ENCODE measurements at places on chromosomes 5 and 9.

DNA sequence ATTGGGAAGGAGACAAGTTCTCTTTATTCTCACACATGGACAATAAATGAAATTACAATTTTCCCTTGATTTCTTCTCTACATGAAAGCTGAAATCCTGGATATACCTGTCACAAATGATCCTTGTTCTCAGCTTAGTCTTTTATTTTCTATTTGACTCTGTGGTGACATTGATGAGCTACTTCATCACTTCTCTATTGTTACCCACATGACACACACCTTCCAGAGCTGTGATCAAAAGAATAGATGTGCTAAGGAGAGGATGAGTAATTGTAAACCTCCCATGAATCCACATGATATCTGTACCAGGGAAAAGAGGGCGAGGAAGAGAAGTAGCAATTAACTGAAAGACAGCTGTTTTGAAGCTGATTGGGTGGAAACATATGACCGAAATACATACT lies 102.0 kb downstream of the CAVIN4 start:
- DNase-seq: no peak
- H3K36me3 ChIP-seq: no peaks in the 10 kb centered on the region
- H3K27me3 ChIP-seq: peaks cover 1% of the 10 kb centered on the region
- H3K4me1 ChIP-seq: no peaks in the 10 kb centered on the region
- no peak overlapping the region for H3K27ac ChIP-seq

- peak overlapping the region; percentile 88 for H3K27ac ChIP-seq
- peaks cover 50% of the 10 kb centered on the region for H3K4me1 ChIP-seq
- no peak for DNase-seq
- H3K36me3 ChIP-seq: peaks cover 16% of the 10 kb centered on the region
- no peaks in the 10 kb centered on the region for H3K27me3 ChIP-seq
These were observed 464 bp downstream of the CEMIP2 start for GRCh38 chr9:71767776-71768321.

DNA sequence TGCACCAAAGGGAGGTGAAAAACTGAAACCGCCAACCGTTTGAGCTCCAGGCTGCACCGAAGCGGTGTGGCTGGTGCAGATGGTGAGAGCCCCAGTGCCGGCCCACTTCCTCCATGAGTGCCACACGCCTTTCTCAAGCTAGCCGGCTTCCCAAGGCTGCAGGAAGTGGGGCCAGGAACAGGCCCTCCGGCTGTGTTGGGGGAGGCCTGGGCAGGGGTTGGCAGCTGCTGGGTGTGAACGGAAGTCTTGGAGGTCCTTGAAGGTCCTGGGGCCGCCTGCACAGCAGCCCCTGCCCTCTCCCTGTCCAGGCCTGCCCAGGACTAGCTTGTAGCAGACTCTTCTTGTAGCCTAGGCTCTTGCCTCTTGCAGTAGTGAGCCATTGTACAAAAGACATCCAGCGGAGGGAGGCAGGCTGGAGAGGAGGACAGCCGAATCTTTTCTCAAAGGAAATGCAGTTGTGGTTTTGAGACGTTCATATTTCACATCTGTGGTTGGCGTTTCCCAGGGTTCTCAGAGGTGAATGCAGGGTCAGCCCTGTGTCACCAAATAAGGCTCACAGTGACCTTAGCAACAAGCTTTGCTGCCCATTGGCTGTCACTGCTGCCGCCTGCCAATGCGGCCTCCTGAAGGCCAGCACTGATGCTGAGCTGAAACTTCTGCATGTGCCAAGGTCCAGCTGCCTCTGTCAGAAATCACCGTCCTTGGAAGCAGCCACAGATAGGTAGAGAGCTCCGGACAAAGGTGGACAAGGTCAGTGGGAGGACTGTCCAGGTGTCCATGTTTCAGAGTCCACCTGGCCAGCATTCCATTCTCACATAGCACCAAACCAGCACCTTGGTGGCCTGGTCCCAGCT lies 23.9 kb downstream of the IRF1 start:
- H3K27ac ChIP-seq: peak overlapping the region; percentile 82
- H3K36me3 ChIP-seq: peaks cover 41% of the 10 kb centered on the region
- peak; percentile 77 for DNase-seq
- peaks cover 83% of the 10 kb centered on the region for H3K4me1 ChIP-seq

GRCh38 chr5:77791356-77791755 lies 15.2 kb upstream of the TBCA start:
- peaks cover 14% of the 10 kb centered on the region for H3K27me3 ChIP-seq
- H3K36me3 ChIP-seq: no peaks in the 10 kb centered on the region
- no peak for DNase-seq
- H3K4me1 ChIP-seq: no peaks in the 10 kb centered on the region

- no peaks in the 10 kb centered on the region for H3K27me3 ChIP-seq
- H3K27ac ChIP-seq: no peak overlapping the region
- no peaks in the 10 kb centered on the region for H3K4me1 ChIP-seq
These were observed 129.4 kb downstream of the FBN2 start for GRCh38 chr5:128408622-128409021.

DNA sequence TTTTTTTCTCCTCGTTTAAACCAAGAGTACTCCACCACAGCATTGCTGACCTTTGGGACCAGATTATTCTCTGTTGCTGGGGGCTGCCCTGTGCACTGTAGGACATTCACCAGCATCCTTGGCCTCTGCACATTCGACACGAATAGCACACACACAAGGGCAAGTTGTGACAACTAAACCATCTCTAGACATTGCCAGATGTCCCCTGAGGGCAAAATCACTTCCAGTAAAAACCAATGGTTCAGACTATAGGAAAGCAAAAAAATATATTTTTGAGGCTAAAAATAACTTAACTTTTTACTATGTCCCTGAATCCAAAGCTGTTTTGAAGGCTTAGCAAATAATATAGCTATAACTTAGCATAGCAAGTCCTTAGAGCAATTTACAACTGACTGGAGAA lies 65.9 kb downstream of the SEMA5A start:
- no peaks in the 10 kb centered on the region for H3K36me3 ChIP-seq
- no peak for DNase-seq
- no peaks in the 10 kb centered on the region for H3K4me1 ChIP-seq
- H3K27ac ChIP-seq: no peak overlapping the region

- H3K4me3 ChIP-seq: no peak overlapping the region
- peaks cover 12% of the 10 kb centered on the region for H3K27me3 ChIP-seq
- DNase-seq: no peak
These were observed 164.3 kb upstream of the CLINT1 start for GRCh38 chr5:158023266-158023665.

DNA sequence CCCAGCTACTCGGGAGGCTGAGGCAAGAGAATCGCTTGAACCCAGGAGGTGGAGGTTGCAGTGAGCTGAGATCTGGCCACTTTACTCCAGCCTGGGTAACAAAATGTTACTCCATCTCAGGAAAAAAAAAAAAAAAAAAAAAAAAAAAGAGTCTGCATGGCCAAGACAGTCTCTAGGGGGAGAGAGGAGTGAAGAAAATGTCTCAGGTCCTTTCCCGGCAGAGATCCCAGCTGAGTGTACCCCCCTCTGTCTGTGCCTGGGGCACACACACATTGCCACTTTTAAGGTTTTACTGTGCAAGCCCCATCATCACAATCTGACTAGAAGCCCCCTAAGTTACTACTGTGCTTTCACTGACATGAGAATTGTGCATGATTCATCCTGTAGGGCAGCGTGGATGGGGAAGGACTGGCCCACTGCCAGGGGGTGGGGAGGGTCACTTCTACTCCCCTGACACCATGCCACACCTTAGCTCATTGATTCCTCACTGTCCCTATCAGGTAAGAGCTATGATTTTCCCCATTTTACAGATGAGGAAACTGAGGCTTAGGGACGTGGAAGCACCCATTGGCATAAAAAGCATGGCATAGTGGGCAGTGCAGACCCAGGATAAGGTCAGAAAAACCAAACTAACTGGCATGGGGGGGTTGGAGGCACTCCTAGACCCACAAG lies 102.3 kb upstream of the LARP1 start:
- H3K27ac ChIP-seq: no peak overlapping the region
- peaks cover 6% of the 10 kb centered on the region for H3K4me1 ChIP-seq
- H3K36me3 ChIP-seq: no peaks in the 10 kb centered on the region
- H3K27me3 ChIP-seq: peaks cover 4% of the 10 kb centered on the region
- DNase-seq: no peak

DNA sequence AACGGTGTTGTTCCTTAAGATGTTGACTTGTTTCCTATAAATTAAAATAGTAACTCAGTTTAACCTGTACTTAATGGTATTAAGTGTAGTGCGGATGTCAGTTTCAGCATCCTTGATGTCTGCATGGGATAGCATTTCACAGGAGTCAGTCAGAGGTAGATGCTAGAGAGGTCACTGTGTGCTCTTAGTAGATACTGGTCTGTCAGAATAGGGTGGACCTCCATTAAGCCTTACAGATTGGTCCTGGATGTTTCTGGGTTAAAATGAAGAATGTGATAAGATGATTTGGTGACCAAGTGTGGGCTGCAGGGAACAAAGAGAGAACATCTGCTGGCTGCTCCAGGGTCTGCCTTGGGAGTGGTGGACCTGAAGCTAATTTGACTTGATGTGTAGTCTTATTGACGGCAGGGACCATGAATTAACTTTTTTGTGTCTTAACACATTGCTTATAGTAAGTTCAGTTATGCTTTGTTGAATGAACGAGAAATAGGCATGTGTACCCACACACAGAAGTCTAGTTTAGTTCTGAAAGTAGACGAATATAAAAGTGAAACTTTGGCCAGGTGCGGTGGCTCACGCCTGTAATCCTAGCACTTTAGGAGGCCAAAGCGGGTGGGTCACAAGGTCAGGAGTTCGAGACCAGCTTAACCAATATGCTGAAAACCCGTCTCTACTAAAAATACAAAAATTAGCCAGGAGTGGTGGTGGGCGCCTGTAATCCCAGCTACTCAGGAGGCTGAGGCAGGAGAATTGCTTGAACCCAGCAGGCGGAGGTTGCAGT lies 12.5 kb downstream of the RAB24 start:
- no peak overlapping the region for H3K27ac ChIP-seq
- H3K4me1 ChIP-seq: peaks cover 15% of the 10 kb centered on the region
- H3K4me3 ChIP-seq: no peak overlapping the region
- DNase-seq: no peak

GRCh38 chr9:21311889-21312288 lies 6.8 kb upstream of the IFNA5 start:
- peaks cover 35% of the 10 kb centered on the region for H3K27me3 ChIP-seq
- H3K27ac ChIP-seq: no peak overlapping the region
- H3K4me3 ChIP-seq: no peak overlapping the region
- H3K4me1 ChIP-seq: no peaks in the 10 kb centered on the region
- H3K36me3 ChIP-seq: no peaks in the 10 kb centered on the region
- DNase-seq: no peak

DNA sequence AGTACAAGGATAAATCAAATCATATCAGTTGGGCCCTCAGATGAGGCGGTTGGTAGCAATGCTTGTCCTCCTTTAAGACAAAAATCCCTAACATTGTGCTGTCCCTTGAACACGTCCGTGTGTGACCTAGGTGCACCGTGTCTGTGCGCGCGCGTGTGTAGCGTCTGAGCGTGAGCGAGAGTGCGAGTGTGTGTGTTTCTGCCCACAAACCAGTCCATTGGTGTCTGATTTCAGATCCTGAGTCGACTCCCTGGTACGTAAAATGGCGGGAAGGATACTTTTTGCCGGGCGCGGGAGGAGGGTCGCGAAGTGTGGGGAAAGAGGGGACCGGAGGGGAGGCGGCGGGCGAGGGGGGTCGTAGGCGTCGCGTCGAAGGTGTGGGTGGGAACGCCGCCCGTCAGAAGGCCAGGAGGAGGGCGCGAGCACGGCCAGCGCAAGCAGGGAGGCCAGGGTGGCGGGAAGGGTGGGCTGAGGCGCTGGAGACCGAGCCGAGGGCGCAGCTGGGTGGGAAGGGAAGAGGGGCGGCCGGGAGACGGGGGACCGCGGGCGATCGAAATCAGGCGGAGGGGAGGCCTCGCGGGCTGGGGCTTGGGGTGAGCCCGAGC lies 8.9 kb downstream of the OTP start:
- peaks cover 77% of the 10 kb centered on the region for H3K27me3 ChIP-seq
- no peaks in the 10 kb centered on the region for H3K36me3 ChIP-seq
- DNase-seq: no peak
- H3K4me1 ChIP-seq: peaks cover 12% of the 10 kb centered on the region
- H3K27ac ChIP-seq: no peak overlapping the region
- H3K4me3 ChIP-seq: peak overlapping the region; percentile 68

DNA sequence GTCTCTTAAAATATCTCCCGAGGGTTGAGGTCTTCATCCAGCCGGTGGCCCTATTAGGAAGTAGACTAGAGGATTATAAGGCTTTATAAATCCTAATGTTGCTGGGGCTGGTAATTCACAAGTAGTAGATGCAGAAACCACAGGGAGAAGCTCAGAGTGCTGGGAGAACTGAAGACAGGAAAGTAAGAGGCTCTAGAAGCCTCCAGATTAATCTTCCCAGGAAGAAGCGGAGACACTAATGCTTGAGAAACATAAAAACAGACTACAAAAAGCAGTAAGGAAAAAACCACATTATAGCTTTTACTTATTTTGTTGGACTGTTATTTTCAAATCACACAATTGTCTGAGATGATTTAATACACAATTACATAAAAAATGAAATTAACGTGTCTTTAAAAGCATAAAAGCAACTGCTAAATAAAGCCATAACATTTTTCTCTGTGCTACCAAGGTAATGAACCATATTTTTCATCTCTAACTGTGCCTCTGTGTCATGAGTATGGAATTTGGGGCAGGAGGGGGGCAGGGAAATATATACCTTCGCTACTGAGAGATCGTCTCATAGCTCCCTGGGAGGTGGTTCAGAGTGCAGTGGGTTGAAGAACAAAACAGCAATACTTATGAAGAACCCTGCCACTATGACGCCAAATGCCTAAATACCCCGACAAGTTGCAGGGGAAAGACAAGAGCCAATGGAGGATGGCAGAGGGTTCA lies 806.2 kb upstream of the WWC1 start:
- DNase-seq: no peak
- H3K27ac ChIP-seq: no peak overlapping the region
- no peaks in the 10 kb centered on the region for H3K27me3 ChIP-seq
- H3K36me3 ChIP-seq: no peaks in the 10 kb centered on the region
- H3K4me3 ChIP-seq: no peak overlapping the region

DNA sequence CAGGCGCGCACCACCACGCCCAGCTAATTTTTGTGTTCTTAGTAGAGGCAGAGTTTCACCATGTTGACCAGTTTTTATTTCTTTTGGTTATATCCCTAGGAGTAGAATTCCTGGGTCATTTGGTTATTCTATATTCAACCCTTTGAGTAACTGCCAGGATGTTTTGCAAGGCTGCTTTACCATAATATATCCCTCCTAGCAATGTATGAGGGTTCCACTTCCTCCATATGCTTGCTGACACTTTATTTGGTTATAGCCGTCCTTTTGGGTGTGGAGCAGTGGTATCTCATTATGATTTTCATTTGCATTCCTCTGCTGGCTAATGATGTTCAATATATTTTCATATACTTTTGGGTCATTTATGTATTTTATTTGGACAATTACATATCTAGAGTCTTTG lies 81.2 kb downstream of the RAB24 start:
- peaks cover 15% of the 10 kb centered on the region for H3K4me1 ChIP-seq
- no peak overlapping the region for H3K4me3 ChIP-seq
- no peak overlapping the region for H3K27ac ChIP-seq
- no peak for DNase-seq
- no peaks in the 10 kb centered on the region for H3K27me3 ChIP-seq

GRCh38 chr9:123508048-123508447 lies 152.1 kb downstream of the CRB2 start:
- H3K27me3 ChIP-seq: peaks cover 2% of the 10 kb centered on the region
- H3K4me3 ChIP-seq: no peak overlapping the region
- H3K36me3 ChIP-seq: no peaks in the 10 kb centered on the region
- H3K4me1 ChIP-seq: no peaks in the 10 kb centered on the region
- DNase-seq: no peak
- no peak overlapping the region for H3K27ac ChIP-seq

Data from activated T-helper 2 cell treated with anti-CD3 and anti-CD28 coated beads, Interferon-gamma antibody, Interleukin-2, Interleukin-4, amounts not matched to agents 10 μg/mL and 5 μg/mL and 100 μg/mL, durations not matched to agents 14 hours and 24 hours and 36 hours (primary cell).